ENCODE measurements at places on chromosomes 7 and 10.

DNA sequence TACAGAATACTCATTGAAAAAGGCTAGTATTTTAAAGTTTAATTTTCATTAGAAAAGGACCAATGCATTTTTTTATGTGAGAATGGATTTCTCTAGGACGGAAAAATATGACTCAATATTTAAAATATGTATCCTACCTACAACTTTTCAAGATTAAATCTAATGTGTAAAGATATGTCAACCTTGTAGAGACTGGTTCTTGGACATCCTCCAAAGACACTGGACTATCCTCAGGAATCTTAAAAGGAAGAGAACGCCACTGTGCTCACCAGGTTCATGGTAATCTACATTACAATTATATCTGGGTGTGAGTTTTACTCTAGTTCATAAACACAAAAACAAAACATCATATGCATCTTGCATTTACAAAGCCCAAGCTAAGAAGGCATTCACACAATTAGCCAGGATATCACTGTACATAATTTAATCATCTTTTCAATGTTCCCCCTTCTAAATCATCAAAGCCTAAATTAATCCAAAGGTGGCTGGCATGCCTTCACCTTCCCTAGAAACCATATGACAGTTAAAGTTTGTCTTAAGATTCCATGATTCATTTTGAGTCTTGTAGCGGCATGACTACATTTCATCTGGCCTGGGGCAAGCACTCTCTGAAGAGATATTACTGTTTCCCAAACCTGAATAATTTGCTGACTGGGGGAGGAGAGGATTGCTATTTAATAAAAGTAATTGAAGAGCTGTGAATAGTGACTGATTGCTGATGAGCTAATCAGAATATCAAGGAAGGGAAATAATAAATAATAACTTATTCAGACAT lies 12.0 kb downstream of the SGCE start:
- peak; percentile 61 for DNase-seq

- no peak for DNase-seq
These were observed 15.4 kb downstream of the BBIP1 start for GRCh38 chr10:110903280-110904278.

- no peak for DNase-seq
These were observed 8.8 kb upstream of the GHRHR start for GRCh38 chr7:30954914-30955313.

DNA sequence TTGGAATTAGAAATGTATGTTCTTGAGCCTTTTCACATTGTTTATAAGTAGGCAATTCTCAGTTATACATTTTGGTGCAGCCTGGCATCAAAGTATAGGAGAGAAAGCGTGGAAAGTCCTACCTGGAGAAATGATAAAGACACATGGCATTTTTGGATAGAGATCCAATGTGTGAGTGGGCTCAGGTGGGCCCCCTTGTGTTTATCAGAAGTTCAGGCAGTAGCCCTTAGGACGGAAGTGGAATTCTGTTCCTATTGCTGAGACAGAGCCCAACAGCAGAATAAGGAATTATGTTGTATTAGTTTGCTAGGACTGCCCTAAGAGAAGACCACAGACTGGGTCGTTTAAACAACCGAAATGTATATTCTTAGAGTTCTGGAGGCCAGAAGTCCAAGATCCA lies 85.2 kb upstream of the AMPH start:
- DNase-seq, result no peak

GRCh38 chr10:76618641-76619040 lies 1019.0 kb downstream of the KCNMA1 start:
- DNase-seq, result no peak

- no peak for DNase-seq
These were observed 28.5 kb upstream of the TRIM24 start for GRCh38 chr7:138431517-138431916.

DNA sequence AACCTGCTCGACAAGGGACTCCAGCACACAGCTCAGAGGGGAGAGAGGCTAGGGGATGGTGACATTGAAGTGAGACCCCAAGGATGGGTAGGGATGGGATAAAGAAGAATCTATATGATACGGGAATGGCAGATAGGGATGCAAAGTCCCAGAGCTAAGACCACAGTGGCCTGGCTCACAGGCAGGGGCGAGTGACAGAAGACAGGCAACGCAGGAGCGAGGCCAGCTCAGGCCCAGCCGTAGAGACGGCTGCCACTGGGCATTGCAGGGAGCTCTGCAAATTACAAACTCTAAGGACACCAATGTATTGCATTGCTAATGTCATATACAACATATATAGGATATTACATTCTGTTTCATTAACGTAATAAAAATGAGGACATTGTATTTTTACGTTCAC lies 131.4 kb downstream of the TCERG1L start:
- DNase-seq, result no peak

GRCh38 chr10:51700228-51700817 lies 928 bp upstream of the CSTF2T start:
- peak; percentile 5 for DNase-seq

- DNase-seq, result no peak
These were observed 128.7 kb downstream of the ETV1 start for GRCh38 chr7:13860734-13861133.

DNA sequence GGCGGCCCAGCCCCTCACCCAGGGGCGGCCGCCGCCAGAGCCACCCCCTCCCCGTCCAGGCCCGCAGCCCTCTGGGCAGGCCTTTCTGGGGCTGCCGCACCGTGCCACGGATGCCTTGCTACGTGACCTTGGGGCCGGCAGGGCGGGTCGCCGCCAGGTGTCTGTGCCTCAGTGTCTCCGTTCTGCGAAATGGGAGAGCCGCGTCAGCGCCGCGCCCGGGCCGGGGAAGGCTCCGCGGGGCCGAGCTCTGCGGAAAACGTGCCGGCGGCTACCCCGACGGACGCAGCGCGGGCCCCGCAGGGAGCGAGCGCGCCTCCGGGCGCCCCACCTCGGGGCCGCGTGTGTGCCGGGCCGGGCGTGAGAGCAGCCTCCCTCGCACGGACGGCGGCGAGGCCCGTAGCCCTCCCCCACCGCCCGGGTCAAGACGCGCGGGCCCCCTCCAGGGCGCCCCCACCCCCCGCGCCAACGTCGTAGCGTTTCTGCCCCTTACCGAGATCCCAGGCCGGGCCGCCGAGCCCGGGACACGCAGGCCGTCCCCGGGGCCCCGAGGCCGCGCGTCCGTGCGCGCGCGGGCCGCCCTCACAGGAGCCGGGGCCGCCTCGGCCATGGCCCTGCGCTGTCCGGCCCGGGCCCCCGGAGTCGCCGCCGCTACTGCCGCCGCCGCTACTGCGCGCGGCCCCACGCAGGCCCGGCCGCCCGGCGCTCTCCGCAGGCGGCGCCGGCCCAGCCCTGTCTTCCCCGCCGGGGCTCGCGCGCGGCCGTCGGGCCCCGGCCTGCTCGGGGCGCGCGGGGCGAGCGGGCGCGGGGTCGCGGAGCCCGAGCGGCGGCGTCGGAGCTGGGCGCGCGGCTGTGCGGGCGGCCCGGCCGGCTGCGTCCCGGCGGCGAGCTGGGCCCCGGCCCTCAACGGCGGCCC lies 1.1 kb downstream of the ZNF777 start:
- peak; percentile 15 for DNase-seq

GRCh38 chr7:103955985-103956384 lies 33.5 kb downstream of the RELN start:
- no peak for DNase-seq

DNA sequence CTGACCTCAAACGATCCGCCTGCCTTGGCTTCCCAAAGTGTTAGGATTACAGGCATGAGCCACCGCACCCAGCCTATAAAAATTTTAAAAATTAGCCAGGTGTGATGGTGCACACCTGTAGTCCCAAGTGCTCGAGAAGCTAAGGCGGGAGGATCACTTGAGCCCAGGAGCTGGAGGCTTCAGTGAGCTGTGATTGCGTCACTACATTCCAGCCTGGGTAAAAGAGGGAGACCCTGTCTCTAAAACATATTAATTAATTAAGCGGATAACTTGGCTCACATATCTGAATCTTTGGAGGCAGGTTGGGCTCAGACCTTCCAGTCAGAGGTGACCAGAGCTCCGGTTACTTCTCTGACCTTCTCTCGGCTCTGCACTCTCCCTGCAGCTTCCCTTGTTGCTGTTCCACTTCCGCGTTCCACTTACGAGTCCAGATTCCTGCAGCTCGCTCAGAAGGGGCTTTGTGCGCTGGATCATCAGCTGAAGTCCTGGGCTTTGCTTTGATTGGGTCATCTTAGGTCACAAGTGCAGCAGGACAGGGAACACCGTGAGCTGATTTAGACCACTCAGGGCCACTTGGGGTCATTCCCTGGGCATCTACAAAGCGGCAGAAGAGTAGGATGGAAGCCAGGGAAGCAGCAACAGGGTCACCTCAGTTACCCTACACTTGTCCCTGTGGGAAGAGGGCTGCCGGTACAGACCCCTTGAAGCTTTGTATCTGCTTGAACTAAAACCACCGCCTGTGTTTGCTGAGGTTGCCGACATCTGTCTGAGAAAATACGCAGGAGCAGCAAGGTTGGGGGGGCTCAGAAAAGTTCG lies 2.0 kb upstream of the ARPC1B start:
- no peak for DNase-seq

DNA sequence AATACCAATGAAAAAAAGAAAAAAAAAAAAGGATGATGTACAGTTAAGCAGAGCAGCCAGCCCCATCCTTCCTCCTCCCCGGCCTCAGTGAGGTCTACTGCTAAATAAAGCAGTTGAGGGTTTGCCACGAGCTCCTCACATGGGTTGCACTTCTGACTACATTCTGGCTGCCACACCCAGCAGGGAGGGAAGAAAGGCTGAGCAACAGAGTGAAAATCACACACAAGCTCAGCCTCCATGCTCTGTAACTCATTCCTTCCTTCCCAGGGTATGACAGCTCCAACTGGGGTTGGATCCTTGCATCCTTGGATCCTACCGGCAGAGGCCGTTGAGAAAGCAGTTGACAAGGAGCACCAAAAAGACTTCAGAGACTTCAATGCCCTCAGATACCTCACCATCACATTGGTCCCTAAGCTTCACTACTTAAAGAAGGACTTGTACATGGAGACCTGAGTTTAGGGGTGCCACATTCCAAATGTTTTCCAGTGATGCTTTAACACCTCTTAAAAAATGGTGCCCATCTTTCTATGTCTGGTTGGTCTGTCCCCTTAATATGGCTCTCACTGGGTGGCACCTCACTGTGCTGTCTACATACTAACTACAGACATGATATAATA lies 52.9 kb upstream of the PIK3CG start:
- no peak for DNase-seq

- DNase-seq, result no peak
These were observed 158.9 kb upstream of the TNRC18 start for GRCh38 chr7:5582532-5582935.
